Stimulated activated CD4-positive, alpha-beta T cell treated with anti-CD3 and anti-CD28 coated beads, Interleukin-1b, Interleukin-23, amount 100 ng/mL, for 24 hours (primary cell): ENCODE measurements at places on chromosomes 11 and 22.

- no peak for DNase-seq
Observed at GRCh38 chr11:2207773-2208621, 36.4 kb upstream of the TH start.

DNA sequence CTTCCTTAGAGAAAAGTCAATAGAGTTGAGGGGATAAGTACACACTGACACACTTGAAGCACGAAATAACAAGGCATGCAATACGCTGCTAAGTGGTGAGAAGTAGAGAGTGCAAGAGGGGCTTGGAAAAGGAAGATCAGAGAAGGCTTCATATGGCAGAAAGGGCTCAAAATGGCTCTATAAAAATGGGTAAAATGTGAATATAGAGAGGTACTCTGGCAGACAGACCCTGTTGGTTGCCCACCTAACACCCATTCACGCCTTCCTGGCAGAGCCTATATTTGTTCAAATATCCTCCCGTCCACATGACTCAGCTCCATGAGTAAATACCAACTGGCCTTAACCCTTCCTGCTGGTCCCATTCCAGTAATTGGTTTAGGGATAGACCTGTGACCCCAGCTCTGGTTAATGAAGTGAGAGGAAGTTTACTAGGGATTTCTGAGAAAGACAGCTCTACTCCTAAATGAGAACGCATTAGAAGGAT lies 38.9 kb upstream of the CCDC34 start:
- no peak for DNase-seq

GRCh38 chr11:36019722-36020121 lies 75.9 kb downstream of the LDLRAD3 start:
- no peak for DNase-seq

GRCh38 chr11:38304926-38305325 lies 1706.9 kb upstream of the RAG2 start:
- DNase-seq, result no peak

GRCh38 chr11:125372911-125373310 lies 123.2 kb downstream of the FEZ1 start:
- DNase-seq, result no peak

DNA sequence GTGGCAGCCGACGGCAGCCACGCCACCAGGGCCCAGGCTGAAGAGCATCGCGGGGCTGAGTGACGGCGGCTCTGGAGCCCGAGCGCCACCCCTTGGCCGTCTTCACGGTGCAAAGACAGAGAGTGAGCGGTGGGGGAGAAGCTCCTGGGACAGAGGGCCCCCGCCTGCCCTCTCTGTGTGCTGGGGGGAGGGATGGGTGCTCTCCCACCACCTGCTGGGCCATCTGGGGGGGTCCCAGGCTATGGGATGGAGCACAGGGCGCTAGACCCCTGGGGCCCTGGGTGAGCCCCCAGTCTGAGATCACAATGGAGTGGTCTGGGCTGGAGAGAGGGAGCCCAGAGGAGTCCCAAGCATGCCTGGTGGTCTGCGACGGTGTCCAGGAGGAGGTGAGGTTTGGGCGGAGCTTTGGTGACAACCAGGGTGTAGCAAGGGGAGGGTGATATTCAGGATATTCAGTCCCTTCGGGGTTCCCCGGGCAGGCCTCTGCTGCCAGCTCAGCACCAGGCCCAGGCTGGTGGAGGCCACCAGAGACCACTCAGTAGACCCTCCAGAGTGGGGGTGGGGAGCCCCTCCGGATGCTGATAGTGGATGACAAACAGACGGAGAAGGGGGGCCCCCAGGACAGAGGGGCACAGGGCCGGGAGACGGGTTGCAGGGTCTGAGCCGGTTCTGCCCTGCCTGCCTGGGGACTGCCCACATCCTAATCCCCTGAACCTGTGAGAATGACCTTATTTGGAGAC lies 78.1 kb upstream of the PRR5 start:
- no peak for DNase-seq

- no peak for DNase-seq
Observed at GRCh38 chr22:30235687-30236170, 10.8 kb downstream of the LIF start.

GRCh38 chr22:43465291-43466015 lies 53.6 kb downstream of the MPPED1 start:
- no peak for DNase-seq

GRCh38 chr11:80473562-80473961 lies 1032.7 kb upstream of the TENM4 start:
- no peak for DNase-seq
